ENCODE measurements at places on chromosomes 3 and 15. TPM values are rescaled to one million over a fixed set of nuclear protein-coding genes. Genes with fewer than 3 reads are reported as not detected.

- H3K4me1 ChIP-seq, result peaks cover 18% of the 10 kb centered on the region
- H3K27me3 ChIP-seq, result no peaks in the 10 kb centered on the region
- no peak overlapping the region for H3K27ac ChIP-seq
- H3K36me3 ChIP-seq, result no peaks in the 10 kb centered on the region
- H3K4me3 ChIP-seq, result no peak overlapping the region
Measured at GRCh38 chr3:195162033-195162669, 108.8 kb downstream of the XXYLT1 start.

DNA sequence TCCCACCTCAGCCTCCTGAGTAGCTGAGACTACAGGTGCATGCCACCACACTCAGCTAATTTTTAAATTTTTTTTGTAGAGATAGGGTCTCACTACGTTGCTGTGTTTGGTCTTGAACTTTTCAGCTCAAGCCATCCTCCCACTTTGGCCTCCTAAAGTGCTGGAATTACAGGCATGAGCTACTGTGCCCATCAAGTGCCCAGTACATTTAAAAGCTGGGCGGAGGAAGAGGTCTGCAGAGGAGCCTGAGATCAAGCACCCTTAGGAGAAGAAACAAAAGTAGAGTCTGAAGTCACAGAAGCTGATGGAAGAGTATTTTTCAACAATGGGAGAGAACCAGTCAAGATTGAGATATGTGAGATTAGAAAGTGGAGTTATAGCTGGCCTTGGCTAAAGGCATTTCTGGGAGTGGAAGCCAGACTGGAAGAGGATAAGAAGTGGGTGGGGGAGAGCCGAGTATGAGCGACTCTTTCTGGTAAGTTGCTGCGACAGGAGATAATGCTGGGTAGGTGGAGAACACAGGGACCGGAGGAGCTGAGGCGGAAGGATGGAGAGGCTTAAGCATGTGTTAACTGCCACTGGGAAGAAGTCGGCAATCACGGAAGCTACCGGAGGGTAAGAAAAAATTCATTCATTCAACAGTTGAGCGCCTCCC, 782 bp upstream of the IREB2 start:
- peaks cover 16% of the 10 kb centered on the region for H3K4me1 ChIP-seq
- H3K4me3 ChIP-seq, result peak overlapping the region; percentile 96
- peaks cover 10% of the 10 kb centered on the region for H3K27me3 ChIP-seq
- peaks cover 19% of the 10 kb centered on the region for H3K36me3 ChIP-seq
- DNase-seq, result no peak

The KIAA1143 gene
- total RNA-seq, result 31.8 TPM

The SEMA3F gene
- total RNA-seq, result 16.5 TPM

DNA sequence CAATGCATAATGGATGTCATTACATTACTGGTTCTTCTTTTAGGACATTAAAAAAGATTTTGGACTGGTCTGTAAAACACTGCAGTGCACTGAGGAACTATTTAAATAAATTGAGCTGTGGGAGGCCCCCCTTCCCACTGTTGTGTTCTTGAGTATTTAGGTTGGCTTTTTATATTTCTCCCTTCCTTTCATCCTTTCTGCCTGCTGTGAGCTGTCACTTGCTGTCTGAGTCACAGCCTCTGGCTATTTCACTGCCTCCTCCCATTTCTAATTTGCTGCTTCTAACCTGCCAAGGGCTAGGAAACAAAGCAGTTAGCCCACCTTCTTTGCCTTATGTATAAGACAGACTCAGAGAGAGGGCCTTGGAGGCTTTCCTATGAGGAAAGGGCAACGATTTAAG, 89.0 kb upstream of the FNDC3B start:
- H3K27me3 ChIP-seq, result no peaks in the 10 kb centered on the region
- peak; percentile 91 for DNase-seq
- no peak overlapping the region for H3K27ac ChIP-seq

All from osteoblast (primary cell).